T-helper 17 cell (primary cell): ENCODE measurements at places on chromosomes 12 and 14. TPM values are rescaled to one million over a fixed set of nuclear protein-coding genes. Genes with fewer than 3 reads are reported as not detected.
A peak's percentile ranks its signal among the peaks of the same experiment; 100 is the strongest.

- no peaks in the 10 kb centered on the region for H3K36me3 ChIP-seq
- H3K4me1 ChIP-seq = no peaks in the 10 kb centered on the region
- no peak overlapping the region for H3K4me3 ChIP-seq
These were observed 247.8 kb downstream of the MSRB3 start for GRCh38 chr12:65526311-65526710.

GRCh38 chr12:108861878-108862587 lies 4.7 kb upstream of the SSH1 start:
- H3K27me3 ChIP-seq = no peaks in the 10 kb centered on the region
- no peak for DNase-seq
- no peak overlapping the region for H3K4me3 ChIP-seq
- H3K27ac ChIP-seq = no peak overlapping the region
- no peaks in the 10 kb centered on the region for H3K36me3 ChIP-seq

PZP gene
- not detected for total RNA-seq

GRCh38 chr14:78005325-78005724 lies 164.8 kb upstream of the NRXN3 start:
- DNase-seq = no peak
- no peak overlapping the region for H3K4me3 ChIP-seq
- no peak overlapping the region for H3K27ac ChIP-seq
- H3K4me1 ChIP-seq = no peaks in the 10 kb centered on the region
- H3K27me3 ChIP-seq = peaks cover 6% of the 10 kb centered on the region
- no peaks in the 10 kb centered on the region for H3K36me3 ChIP-seq

GRCh38 chr14:57560681-57561080 lies 67.0 kb upstream of the CCDC198 start:
- H3K4me3 ChIP-seq = no peak overlapping the region
- DNase-seq = no peak
- H3K36me3 ChIP-seq = no peaks in the 10 kb centered on the region
- H3K27ac ChIP-seq = no peak overlapping the region

GRCh38 chr14:50237427-50237826 lies 6.0 kb upstream of the SOS2 start:
- H3K36me3 ChIP-seq = no peaks in the 10 kb centered on the region
- H3K4me1 ChIP-seq = peaks cover 2% of the 10 kb centered on the region
- DNase-seq = no peak

DNA sequence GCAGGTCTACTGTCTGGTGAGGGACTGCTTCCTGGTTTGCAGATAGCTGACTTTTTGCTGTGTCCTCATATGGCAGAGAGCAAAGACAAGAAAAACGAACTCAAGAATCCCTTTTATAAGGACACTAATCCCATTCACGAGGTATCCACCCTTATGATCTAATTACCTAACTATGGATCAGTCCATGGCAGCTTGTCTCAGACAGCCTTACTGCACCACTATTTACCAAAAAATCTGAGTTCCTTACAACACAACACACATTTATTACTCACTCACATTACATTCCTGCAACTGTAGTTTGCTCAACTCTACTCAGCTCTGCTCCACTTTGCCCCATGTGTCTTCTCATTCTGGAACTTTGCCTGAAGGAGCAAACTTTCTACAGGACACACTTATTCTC lies 10.1 kb upstream of the SLC6A15 start:
- no peak for DNase-seq
- H3K27me3 ChIP-seq = no peaks in the 10 kb centered on the region
- H3K36me3 ChIP-seq = no peaks in the 10 kb centered on the region
- no peaks in the 10 kb centered on the region for H3K4me1 ChIP-seq
- H3K4me3 ChIP-seq = no peak overlapping the region

- DNase-seq = no peak
- H3K4me3 ChIP-seq = no peak overlapping the region
- H3K27ac ChIP-seq = no peak overlapping the region
- H3K36me3 ChIP-seq = peaks cover 15% of the 10 kb centered on the region
- H3K27me3 ChIP-seq = no peaks in the 10 kb centered on the region
These were observed 23.5 kb downstream of the APPL2 start for GRCh38 chr12:105212438-105212837.

- H3K27me3 ChIP-seq = peaks cover 9% of the 10 kb centered on the region
- no peak for DNase-seq
- peaks cover 6% of the 10 kb centered on the region for H3K4me1 ChIP-seq
- no peak overlapping the region for H3K27ac ChIP-seq
- H3K4me3 ChIP-seq = no peak overlapping the region
These were observed 239.4 kb upstream of the KRR1 start for GRCh38 chr12:75750716-75751306.

GRCh38 chr12:123896767-123897166 lies 75.9 kb downstream of the CCDC92 start:
- no peak overlapping the region for H3K4me3 ChIP-seq
- no peaks in the 10 kb centered on the region for H3K36me3 ChIP-seq
- DNase-seq = no peak
- peaks cover 43% of the 10 kb centered on the region for H3K27me3 ChIP-seq
- no peak overlapping the region for H3K27ac ChIP-seq
- no peaks in the 10 kb centered on the region for H3K4me1 ChIP-seq

GRCh38 chr14:77043984-77044485 lies 15.5 kb upstream of the IRF2BPL start:
- H3K36me3 ChIP-seq = no peaks in the 10 kb centered on the region
- no peaks in the 10 kb centered on the region for H3K27me3 ChIP-seq
- H3K27ac ChIP-seq = peak overlapping the region; percentile 98
- no peak for DNase-seq
- peaks cover 30% of the 10 kb centered on the region for H3K4me1 ChIP-seq

DNA sequence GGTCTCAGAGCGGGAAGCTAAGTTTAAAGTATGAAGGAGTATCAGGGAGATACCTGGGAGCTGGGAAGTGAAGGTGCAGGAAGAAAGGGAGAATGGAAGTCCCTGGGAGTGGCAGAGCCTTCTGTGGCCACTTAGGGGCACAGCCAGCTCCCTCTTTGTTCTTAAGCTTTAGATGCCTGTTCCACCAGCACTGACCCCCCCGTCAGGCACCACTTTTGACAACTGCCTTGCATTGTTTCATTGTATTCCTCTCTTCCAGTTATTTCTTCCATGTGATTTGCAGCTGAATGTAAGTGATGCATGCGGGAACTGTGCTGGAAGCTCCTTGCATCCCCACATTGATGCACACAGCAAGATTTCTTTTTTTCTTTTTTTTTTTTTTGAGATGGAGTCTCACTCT lies 2.6 kb downstream of the GALNT16 start:
- H3K4me3 ChIP-seq = peak overlapping the region; percentile 28
- H3K27ac ChIP-seq = no peak overlapping the region
- H3K4me1 ChIP-seq = peaks cover 4% of the 10 kb centered on the region
- peaks cover 9% of the 10 kb centered on the region for H3K36me3 ChIP-seq

GRCh38 chr14:75003250-75004027 lies 718 bp downstream of the EIF2B2 start:
- H3K27me3 ChIP-seq = no peaks in the 10 kb centered on the region
- H3K4me3 ChIP-seq = peak overlapping the region; percentile 97
- DNase-seq = no peak
- peaks cover 8% of the 10 kb centered on the region for H3K36me3 ChIP-seq
- H3K27ac ChIP-seq = peak overlapping the region; percentile 97

DNA sequence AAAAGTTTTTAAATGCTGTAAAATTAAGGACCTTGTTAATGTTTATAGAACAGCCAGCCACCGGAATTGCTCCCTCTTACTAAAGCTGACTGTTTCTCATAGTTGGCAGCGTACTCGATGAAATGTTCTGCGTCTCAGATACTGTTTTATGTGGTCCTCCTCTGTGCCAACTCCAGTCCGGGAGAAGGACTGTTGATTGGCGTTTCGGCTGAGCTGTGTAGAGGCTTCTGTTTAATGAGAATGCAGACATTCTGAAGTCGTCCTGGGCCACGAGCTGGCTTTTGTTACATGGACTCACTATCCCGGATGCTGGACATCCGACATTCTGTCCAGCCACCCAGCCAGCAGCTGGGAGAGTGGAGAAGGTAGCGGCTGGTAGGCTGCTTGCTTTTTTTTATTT lies 75.4 kb downstream of the WDR20 start:
- DNase-seq = no peak
- H3K4me1 ChIP-seq = peaks cover 10% of the 10 kb centered on the region
- no peaks in the 10 kb centered on the region for H3K27me3 ChIP-seq
- H3K27ac ChIP-seq = no peak overlapping the region
- no peak overlapping the region for H3K4me3 ChIP-seq

GRCh38 chr14:29706700-29707099 lies 220.9 kb downstream of the PRKD1 start:
- DNase-seq = no peak
- H3K4me1 ChIP-seq = no peaks in the 10 kb centered on the region
- no peaks in the 10 kb centered on the region for H3K36me3 ChIP-seq
- no peak overlapping the region for H3K4me3 ChIP-seq
- H3K27ac ChIP-seq = no peak overlapping the region

- H3K27ac ChIP-seq = peak overlapping the region; percentile 66
- no peaks in the 10 kb centered on the region for H3K27me3 ChIP-seq
- no peaks in the 10 kb centered on the region for H3K36me3 ChIP-seq
- no peak overlapping the region for H3K4me3 ChIP-seq
- H3K4me1 ChIP-seq = peaks cover 7% of the 10 kb centered on the region
- no peak for DNase-seq
These were observed 318.1 kb downstream of the ZFP36L1 start for GRCh38 chr14:68474741-68475140.

GRCh38 chr14:105993814-105994213 lies 467.4 kb downstream of the TMEM121 start:
- peaks cover 4% of the 10 kb centered on the region for H3K27me3 ChIP-seq
- no peaks in the 10 kb centered on the region for H3K36me3 ChIP-seq
- H3K4me3 ChIP-seq = no peak overlapping the region

DNA sequence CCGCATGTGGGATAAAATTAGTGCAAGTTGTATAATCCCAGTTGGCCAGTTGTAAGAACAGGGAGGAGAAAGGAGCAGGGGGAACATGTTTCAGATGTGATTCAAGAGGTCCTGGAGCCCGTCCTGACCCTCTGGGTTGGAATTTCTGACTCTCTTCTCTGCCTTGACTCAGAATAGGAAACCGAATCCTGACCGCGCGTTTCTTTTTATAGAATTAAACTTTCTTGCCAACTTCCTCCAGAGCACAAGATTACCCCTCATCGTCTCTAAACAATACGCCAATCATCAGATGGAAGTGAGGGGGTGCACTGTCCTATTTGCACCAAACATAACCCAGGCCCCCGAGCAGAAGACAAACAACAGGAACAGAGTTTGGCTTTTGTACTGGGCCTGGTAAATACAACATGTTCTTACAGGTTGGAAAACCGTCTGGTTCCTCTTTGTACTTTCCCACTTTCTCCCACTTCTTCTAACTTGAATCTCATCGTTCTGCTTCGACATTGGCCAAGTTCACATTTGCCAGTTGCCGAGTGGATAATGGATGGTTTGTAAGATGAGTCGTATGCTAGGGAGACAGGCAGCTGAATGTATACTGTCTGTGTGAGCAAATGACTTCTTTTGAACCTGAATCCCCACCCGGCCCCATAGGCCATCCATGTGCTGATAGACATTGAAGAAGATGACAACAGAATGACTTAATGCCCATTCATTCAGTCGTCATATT lies 42.6 kb upstream of the MED13L start:
- no peaks in the 10 kb centered on the region for H3K36me3 ChIP-seq
- no peak overlapping the region for H3K4me3 ChIP-seq
- H3K27me3 ChIP-seq = peaks cover 10% of the 10 kb centered on the region
- DNase-seq = no peak
- no peak overlapping the region for H3K27ac ChIP-seq

- H3K27me3 ChIP-seq = peaks cover 5% of the 10 kb centered on the region
- H3K4me3 ChIP-seq = no peak overlapping the region
- peaks cover 2% of the 10 kb centered on the region for H3K36me3 ChIP-seq
- no peak for DNase-seq
- H3K4me1 ChIP-seq = peaks cover 6% of the 10 kb centered on the region
- no peak overlapping the region for H3K27ac ChIP-seq
These were observed 229.6 kb downstream of the BCAT1 start for GRCh38 chr12:24719293-24719721.

- H3K4me1 ChIP-seq = peaks cover 13% of the 10 kb centered on the region
- peaks cover 40% of the 10 kb centered on the region for H3K27me3 ChIP-seq
- no peaks in the 10 kb centered on the region for H3K36me3 ChIP-seq
- no peak overlapping the region for H3K4me3 ChIP-seq
These were observed 141.3 kb downstream of the SMOC1 start for GRCh38 chr14:70020352-70021170.

DNA sequence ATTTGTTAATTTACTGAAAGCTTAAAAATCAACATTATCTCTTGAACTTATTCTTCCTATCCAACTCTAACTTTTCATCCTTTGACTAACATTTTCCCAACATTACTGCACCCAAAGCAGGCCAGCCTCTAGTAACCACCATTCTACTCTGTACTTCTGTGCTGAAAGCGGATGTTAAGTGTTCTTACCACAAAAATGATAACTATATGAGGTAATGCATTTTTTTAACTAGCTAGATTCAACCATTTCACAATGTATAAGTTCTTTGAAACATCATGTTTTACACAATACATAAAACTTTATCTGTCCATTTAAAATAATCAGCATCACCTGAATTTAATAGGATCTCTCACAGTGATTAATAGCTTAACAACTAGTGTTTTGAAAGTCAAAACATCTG lies 468.5 kb upstream of the MGAT4C start:
- H3K4me3 ChIP-seq = no peak overlapping the region
- H3K36me3 ChIP-seq = no peaks in the 10 kb centered on the region
- no peak for DNase-seq

DNA sequence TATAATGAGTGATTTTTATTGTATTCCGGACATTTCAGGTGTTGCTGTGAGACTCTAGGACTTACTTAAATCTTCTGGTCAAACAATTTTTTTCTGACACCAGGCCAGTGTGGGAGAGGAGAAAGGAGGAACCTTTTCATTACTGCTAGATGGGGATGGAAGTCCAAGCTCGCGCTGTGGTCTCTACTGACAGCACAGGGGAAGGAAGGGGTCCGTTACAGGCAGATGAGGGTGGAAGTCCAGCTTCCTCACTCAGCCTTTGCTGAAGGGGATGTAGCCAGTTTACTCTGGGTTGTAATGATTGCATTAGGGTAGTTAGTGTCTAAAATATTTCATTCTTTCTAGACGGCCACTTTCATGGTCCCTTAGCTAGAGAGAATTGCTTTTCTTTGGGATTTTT lies 26.3 kb upstream of the ST8SIA1 start:
- no peaks in the 10 kb centered on the region for H3K36me3 ChIP-seq
- no peak for DNase-seq
- H3K4me3 ChIP-seq = no peak overlapping the region
- H3K27me3 ChIP-seq = no peaks in the 10 kb centered on the region
- H3K4me1 ChIP-seq = no peaks in the 10 kb centered on the region
- no peak overlapping the region for H3K27ac ChIP-seq

DNA sequence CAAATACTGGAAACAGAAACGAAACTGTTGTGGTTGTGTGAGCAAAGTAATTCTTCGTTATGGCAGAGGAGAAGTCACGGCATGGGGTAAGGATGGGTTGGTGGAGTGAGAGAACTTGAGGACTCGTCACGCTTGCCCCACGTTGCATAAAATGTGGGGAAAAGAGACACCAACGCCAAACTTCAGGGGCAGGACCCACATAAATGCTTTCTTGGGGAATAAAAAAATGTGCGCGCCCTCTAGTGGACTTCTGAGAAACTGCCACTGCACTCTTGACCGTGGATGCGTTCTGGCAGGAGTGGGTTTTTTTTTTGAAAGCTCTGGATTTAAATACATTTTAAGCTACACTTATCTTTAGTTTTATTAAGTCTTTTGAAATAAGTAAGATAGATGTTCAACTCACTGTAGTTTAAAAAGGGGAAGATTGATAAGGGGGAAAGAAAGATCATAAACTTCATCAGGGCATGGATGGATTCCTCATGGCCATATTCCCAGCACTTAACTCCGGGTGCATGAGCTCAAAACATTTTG lies 4.1 kb upstream of the IGF1 start:
- H3K27ac ChIP-seq = peak overlapping the region; percentile 47
- no peaks in the 10 kb centered on the region for H3K36me3 ChIP-seq
- peaks cover 22% of the 10 kb centered on the region for H3K27me3 ChIP-seq
- DNase-seq = no peak

TAS2R13 gene
- 1.4 TPM for total RNA-seq

- H3K27ac ChIP-seq = no peak overlapping the region
- H3K36me3 ChIP-seq = peaks cover 4% of the 10 kb centered on the region
- H3K27me3 ChIP-seq = peaks cover 4% of the 10 kb centered on the region
- DNase-seq = no peak
These were observed 24.7 kb downstream of the DUSP6 start for GRCh38 chr12:89327486-89328094.
